CD4-positive, alpha-beta memory T cell (primary cell): ENCODE measurements at places on chromosomes 6 and 20. TPM values are rescaled to one million over a fixed set of nuclear protein-coding genes. Genes with fewer than 3 reads are reported as not detected.

The CSE1L gene
- polyA plus RNA-seq = 24.1 TPM

The NKAIN2 gene
- polyA plus RNA-seq = not detected

The RAB44 gene
- polyA plus RNA-seq = not detected

The TBPL1 gene
- polyA plus RNA-seq = 55.1 TPM

The LPA gene
- polyA plus RNA-seq = not detected

The DEFB132 gene
- not detected for polyA plus RNA-seq

The RSPH4A gene
- polyA plus RNA-seq = not detected

The RPP40 gene
- polyA plus RNA-seq = 13.4 TPM

The LPIN3 gene
- not detected for polyA plus RNA-seq

The RTN4IP1 gene
- 7.9 TPM for polyA plus RNA-seq

The UBE2C gene
- polyA plus RNA-seq = not detected

The OR10C1 gene
- polyA plus RNA-seq = not detected

The SCAF8 gene
- 4.5 TPM for polyA plus RNA-seq

The CST9L gene
- polyA plus RNA-seq = not detected

The CDSN gene
- not detected for polyA plus RNA-seq

The TOX2 gene
- 1.1 TPM for polyA plus RNA-seq

The BANF2 gene
- polyA plus RNA-seq = not detected

The PTCRA gene
- not detected for polyA plus RNA-seq

The POPDC3 gene
- not detected for polyA plus RNA-seq

The KCNK5 gene
- polyA plus RNA-seq = 0.17 TPM

The TCP11 gene
- not detected for polyA plus RNA-seq

The FRS3 gene
- polyA plus RNA-seq = 2.8 TPM

The CGA gene
- not detected for polyA plus RNA-seq

The ARFGEF2 gene
- 4.7 TPM for polyA plus RNA-seq

The FOXQ1 gene
- not detected for polyA plus RNA-seq

The ANKEF1 gene
- polyA plus RNA-seq = 5.2 TPM

The MATN4 gene
- not detected for polyA plus RNA-seq

The SIRPB2 gene
- polyA plus RNA-seq = not detected

The OR12D3 gene
- polyA plus RNA-seq = not detected

The CDH26 gene
- polyA plus RNA-seq = not detected

The LAMA4 gene
- not detected for polyA plus RNA-seq

The TINAG gene
- polyA plus RNA-seq = not detected

The SMPDL3A gene
- polyA plus RNA-seq = not detected

The PI16 gene
- 53.8 TPM for polyA plus RNA-seq

The TFAP2D gene
- polyA plus RNA-seq = not detected

The PAK5 gene
- polyA plus RNA-seq = not detected

The FOXF2 gene
- not detected for polyA plus RNA-seq

The CNBD2 gene
- polyA plus RNA-seq = 7.2 TPM

The DPPA5 gene
- not detected for polyA plus RNA-seq

The CPXM1 gene
- polyA plus RNA-seq = not detected

The PHACTR3 gene
- polyA plus RNA-seq = not detected

The SEMG1 gene
- not detected for polyA plus RNA-seq

The OXT gene
- polyA plus RNA-seq = not detected
